ENCODE measurements at places on chromosomes 6 and 20.

DNA sequence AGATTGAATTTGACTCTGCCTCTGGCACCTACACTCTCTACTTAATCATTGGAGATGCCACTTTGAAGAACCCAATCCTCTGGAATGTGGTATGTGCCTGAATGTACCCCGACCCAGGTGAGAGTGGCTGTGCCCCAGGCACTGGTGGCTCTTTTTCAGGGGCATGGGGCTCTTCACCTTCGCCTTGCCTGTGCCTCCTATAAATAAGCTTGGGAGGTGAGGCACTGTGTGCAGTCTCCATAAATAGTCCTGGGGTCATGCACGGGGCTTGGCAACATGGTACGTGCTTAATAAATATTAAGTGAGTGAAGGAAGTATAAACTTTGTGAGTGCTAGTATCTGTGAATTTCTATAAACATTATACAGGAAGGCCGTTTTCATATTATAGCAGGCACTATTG is 33.0 kb downstream of the GHRH start:
- no peak for DNase-seq

DNA sequence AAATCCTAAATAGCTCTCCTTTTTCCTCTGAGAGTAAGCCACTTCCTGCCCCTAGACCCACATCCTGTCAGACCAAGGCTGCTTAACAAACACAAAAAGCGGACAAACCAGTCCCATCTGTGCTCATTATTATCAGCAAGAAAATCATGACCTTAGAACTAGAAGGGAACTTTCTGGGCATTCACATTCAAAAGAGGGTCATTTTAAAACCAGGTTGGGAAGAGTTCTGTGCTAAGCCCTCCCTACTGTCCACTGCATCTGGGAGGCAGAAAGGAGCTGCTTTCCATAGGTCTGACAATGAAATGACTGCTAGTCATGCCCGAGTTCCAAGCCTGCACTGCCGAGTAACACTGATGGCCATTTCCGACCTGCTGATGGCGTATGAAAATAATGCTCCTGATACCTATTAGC is 15.4 kb downstream of the EZR start:
- DNase-seq = peak; percentile 50

- peak; percentile 19 for DNase-seq
Measured at GRCh38 chr6:109491207-109491938, 8.4 kb upstream of the ZBTB24 start.

- peak; percentile 48 for DNase-seq
Measured at GRCh38 chr6:142326540-142326939, 24.7 kb downstream of the ADGRG6 start.

DNA sequence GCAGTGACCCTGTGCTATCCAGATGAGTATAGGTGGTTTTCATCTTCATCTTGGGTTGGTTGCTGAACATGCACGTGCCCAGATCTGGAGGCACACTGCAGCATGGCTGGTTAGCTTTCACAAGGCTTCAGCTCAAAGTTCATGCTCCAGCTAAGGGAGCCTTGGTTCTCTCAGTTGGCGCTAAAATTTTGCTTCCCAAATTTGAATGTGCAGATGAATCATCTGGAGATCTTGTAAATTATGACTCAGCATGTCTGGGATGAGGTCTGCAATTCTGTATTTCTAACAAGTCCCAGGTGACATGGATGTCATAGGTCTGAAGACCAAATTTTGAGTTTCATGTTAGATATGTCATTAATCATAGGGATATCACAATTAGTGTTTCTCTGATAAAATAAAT is 230.8 kb downstream of the FOXA2 start:
- DNase-seq = no peak

DNA sequence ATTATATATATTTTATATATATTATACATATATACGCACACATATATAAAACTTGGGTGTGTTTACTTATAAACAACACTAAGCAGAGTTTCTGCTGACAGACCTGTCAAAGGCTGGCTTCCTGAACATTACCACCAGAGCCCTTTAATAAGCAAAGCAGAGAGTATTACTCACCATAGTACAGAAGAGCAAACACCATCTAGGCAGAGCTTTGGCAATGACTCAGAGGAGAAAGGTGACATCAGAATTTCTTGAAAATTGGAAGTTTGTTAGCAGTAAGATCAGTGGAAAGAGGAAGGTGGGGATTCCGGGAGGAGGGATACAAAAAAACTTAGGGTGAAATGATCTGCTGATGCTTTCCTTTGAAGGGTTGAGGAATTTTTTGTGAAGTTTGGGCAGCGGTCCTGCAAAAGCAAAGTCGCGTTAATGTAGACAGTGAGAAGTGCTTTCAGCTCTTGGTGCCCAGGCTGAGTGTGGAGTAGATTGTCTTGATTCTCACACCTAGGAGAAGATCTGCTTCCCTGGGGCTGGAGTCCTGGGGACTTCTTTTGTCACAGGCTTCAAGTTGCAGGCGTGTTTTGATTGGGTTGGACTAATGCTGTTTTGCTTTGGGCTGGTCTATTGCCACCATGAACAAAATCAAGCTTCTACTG is 109.6 kb upstream of the BACH2 start:
- peak; percentile 82 for DNase-seq

DNA sequence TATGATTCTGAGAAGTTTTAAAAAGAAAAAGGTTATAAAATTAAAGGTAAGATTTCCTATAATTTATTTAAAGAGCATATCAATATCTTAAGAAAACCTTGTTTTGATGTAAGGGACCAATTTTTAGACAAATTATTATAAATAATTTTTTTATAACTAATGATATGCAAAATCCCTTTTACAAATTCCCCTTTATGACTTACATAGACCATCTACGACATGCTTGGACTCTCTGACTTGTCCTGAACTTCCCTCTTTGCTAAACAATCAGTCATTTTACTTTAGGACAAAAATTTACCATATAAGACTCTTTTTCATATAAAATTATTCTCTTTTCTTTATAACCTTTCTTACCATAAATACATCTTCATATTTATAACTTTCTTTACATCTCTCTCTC is 15.3 kb upstream of the ANGPT4 start:
- no peak for DNase-seq

- DNase-seq = no peak
Measured at GRCh38 chr6:19921786-19922185, 84.6 kb downstream of the ID4 start.

DNA sequence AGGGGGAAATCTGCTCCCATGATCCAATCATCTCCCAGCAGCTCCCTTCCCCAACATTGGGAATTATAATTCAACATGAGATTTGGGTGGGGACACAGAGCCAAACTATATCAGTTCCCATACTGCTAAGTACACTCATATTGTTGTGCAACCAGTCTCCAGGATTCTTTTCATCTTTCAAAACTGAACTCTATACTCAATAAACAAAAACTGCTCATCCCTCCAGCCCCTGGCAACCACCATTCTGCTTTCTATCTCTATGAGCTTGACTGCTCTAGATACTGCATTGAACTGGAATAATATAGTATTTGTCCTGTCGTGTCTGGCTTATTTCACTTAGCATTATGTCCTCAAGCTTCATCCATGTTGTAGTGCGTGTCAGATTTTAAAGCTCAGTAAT is 42.9 kb downstream of the STX11 start:
- peak; percentile 5 for DNase-seq

- no peak for DNase-seq
Measured at GRCh38 chr6:38552121-38552520, 87.6 kb downstream of the BTBD9 start.

- DNase-seq = peak; percentile 19
Measured at GRCh38 chr6:117404548-117404947, 21.2 kb downstream of the ROS1 start.

DNA sequence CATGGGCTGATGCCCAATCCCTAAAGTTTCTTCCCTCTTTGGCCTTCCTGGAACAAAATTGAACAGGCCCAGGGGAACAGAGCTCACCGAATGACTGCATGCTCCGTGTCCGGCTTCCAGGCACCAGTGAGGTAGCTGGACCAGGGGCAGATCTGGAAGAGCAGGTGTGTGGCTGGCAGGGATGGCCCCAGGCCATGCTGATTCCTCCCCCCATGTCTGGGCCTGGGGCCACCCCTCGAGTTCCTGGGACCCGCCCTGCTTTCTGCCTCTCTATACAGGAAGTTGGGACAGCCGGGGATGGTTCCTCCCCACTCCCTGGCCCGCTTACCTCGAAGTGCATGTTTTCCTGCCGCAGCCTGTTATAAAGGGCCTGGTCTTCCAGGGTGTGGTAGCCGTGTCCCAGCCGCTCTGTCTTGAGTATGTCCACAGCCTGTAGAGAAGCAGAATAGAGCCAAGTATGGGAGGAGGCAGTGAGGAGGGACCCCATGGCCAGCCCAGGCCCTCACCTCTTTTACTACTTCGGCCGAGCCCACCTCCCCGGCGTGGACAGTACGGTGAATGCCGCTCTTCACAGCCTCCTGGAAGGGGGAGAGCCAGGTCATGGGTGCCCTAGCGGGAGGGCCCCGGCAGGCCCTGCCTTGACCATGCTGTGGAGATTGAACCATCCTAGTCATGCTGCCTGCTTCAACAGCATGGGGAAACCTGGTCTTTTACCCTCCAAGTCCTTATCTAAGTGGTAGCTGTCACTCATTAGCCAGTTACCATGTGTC is 28.8 kb downstream of the ADA start:
- no peak for DNase-seq

GRCh38 chr6:87832025-87832825 is 130.2 kb upstream of the AKIRIN2 start:
- DNase-seq = peak; percentile 43

GRCh38 chr6:90544081-90544480 is 42.8 kb downstream of the MAP3K7 start:
- no peak for DNase-seq

GRCh38 chr6:166469426-166469961 is 86.8 kb upstream of the MPC1 start:
- no peak for DNase-seq

DNA sequence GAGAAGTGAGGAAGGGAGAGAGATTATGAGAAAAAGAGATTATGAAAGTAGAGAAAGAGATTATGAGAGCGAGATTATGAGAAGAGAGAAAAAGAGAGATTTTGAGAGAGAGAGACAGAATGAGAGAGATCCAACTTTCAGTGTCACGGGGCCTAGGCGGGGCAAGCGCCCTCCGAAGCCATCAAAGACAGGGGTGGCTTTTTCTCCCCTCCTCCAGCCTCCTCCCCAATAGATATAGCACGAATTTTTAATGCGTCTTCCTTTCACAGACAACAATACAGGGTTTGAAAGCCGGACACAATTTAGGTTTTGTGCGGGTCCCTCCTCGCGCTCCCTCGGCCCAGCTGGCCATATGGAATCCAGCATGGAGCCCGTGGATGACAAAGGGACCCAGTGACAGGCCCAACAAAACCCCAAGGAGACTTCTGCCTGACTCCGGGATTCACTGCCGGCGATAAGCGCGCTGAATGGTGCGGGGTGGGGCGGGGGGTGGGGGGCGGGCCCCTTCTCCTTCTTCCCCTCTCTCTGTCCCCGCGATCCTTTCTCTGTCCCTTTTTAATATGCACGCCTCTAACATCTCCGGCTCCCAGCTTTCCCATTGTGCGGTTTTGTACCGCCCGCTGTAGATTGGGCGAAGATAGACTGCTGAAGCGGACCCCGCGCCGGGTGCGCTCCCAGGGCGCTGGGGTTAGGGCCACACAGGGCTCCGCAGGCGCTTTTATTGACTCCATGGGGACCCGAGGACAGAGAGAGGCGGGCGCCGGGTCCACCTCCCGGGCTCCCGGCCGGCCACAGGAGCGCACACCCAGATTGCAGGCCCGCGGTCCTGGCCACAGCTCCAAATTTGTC is 5.4 kb downstream of the NKX2-2 start:
- DNase-seq = no peak

GRCh38 chr20:14925300-14925699 is 587.9 kb upstream of the FLRT3 start:
- peak; percentile 25 for DNase-seq

- DNase-seq = no peak
Measured at GRCh38 chr6:150099546-150099945, 30.6 kb upstream of the ULBP3 start.
